BJ (cell line): ENCODE measurements at places on chromosomes 5 and 9.

- DNase-seq = no peak
Observed at GRCh38 chr5:67686746-67687145, 490.1 kb upstream of the CD180 start.

GRCh38 chr5:128366147-128366546, 171.9 kb downstream of the FBN2 start:
- DNase-seq = no peak

DNA sequence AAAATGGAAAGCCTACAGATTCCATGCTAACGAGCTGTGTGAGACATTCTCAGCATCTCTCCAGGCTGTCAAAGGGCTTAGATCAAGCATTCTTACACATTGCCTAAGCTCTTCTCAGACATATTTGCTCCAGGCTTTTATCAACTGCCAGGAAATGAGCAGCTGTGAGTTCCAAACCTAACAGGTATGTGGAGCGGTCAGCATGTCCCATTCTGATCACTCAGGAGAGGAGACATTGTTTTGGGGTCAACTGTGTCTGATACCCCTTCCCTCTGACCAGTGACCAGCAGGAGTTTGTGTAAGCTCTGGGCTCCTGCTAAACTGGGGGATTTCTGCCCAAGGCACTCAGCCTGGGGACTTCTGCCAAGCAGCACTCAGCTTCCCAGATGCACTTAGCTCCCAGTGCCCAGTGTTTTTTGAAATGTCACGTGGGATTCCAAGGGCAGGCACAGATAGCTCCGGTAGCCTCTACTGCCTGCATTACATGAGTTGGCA, 229.1 kb downstream of the SEC61B start:
- DNase-seq = no peak

DNA sequence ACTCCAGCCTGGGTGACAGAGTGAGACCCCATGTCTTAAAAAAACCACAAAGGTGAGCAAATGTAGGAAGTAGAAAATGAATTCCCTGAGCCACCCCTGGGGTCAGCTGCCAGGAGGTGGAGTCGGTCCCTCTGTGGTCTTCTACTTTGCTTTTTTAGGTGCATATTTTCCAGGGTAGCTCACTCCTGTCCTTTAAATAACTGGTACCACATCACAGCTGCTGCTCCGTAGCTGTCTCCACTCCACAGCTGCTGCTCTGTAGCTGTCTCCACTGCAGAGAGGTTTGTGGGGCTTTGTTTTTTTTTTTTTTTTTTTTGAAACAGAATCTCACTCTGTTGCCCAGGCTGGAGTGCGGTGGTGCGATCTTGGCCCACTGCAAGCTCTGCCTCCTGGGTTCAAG, 8.9 kb downstream of the WDR5 start:
- DNase-seq = no peak

- no peak for DNase-seq
Observed at GRCh38 chr9:38434853-38435252, 10.6 kb upstream of the IGFBPL1 start.

DNA sequence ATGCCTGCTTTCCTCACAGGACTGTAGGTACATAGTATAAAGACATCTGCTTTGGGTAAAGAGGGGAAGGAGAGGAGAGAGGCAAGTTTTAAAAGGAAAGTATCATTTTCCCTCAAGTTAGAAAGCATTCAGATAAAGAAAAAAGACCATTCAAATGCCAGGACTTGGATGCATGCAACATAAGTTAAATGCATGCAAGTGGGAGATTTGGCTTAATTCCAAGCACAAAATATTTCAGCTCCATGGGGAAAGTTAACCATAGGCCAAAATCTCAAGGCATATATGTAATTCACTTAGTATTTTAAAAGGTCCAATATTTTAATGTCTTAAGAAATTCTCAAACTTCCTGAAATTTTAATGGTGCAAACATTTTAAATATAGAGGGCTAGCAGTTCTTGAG, 36.4 kb downstream of the POU5F2 start:
- no peak for DNase-seq

DNA sequence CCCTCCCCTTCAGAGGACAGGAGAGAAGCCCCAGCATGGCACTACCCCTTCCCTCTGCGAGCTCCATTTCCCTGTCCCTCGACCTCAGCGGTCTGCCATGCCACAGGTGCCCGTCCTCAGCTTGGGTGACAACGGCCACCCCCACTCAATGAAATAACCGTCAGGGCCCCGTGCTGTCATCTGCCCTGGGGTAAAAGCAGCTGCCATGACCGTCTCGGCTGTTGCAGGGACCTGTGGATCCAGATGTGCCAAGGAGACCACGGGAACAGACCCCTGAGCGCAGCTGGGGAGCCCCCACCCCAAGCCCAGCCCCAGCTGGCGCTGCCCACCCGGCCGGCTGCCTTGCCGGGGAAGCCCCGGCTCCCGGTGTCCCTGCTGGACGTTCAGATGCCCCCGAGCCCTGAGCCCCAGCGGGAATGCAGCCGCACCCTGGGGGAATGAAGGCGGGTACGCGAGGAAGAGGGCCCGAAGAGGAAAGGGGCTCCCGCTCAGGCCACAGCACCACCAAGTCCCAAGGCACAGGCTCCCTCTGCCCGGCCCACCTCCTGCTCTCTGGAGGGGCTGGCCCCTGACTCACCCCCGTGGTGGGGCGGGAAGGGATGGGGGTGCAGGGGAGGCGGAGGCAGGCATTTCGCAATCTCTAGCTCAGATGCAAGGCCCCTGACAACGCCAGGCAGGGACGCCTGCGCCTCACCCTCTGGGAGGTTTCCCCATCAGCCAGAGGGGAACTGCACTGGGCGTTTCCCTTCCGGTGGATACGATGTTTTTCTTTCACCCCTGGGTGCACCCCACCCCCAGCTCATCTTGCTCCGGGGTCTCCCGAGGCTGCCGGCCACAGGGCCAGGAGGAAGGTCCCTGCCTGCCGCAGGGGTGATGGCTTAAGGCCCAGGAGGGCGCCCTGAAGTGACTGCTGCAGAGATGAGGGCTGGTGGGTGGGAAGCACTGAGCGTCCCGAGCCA, 49.2 kb downstream of the NACC2 start:
- no peak for DNase-seq

- DNase-seq = no peak
Observed at GRCh38 chr9:86674487-86674886, 272.8 kb downstream of the GAS1 start.

DNA sequence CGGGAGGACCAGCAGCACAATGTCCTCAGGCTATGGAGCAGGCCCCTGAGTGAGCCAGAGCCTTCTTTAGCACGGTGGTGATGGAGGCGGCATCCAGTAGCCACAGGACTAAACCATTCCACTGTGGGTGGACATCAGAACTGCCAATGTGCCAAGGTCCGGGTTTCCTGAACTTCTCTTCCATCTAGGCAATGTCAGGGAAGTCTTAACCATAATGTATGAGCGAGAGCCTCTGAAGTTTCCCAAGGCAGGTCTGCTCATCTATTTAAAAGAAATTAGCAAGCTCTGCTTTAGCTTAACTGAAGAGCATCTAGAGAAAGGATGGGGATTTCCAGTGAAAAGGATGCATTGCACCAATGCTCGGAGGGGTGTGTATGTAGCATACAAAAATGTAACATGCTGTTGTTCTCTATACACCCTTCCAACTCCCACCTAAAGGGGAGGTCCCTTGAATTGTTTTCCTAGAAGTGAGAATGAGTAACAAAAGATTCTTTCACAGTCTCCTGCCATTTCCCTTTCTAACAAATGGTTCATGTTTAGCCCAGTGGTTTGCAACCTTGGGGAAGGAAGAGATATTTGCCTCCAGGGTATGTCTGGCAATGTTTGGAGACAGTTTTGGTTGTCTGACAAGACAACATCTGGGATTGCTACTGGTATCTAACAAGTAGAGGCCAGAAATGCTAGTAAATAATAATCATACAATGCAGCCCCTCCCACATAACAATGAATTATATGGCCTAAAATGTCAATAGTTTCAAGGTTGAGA, 6.1 kb upstream of the RXFP3 start:
- peak; percentile 53 for DNase-seq

GRCh38 chr5:96896806-96897205, 20.5 kb downstream of the ERAP2 start:
- DNase-seq = no peak

GRCh38 chr5:151014680-151015343, 5.6 kb upstream of the GPX3 start:
- DNase-seq = no peak

GRCh38 chr9:130387905-130388304, 56.9 kb upstream of the ASS1 start:
- no peak for DNase-seq
